Breast epithelium (tissue), 4 donors: ENCODE measurements at places on chromosomes 3 and 15. TPM values are rescaled to one million over a fixed set of nuclear protein-coding genes. Genes with fewer than 3 reads are reported as not detected.

DNA sequence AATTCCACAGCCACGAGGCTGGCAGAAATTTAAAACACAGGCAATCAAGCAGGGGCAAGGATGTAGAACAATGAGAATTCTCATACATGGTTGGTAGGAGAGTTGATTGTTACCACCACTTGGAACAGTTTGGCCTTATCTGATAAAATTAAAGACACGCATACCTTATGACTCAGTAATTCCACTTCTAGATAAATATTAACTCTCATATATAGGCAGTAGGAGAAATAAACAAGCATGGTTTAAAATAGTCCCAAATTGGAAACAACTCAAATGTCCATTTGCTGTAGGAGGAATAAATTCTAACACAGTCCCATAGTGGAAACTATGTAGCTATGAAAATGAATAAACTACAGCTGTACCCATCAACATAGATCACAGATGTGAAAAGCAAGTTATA, 42.3 kb upstream of the USP3 start:
- DNase-seq, result no peak

DNA sequence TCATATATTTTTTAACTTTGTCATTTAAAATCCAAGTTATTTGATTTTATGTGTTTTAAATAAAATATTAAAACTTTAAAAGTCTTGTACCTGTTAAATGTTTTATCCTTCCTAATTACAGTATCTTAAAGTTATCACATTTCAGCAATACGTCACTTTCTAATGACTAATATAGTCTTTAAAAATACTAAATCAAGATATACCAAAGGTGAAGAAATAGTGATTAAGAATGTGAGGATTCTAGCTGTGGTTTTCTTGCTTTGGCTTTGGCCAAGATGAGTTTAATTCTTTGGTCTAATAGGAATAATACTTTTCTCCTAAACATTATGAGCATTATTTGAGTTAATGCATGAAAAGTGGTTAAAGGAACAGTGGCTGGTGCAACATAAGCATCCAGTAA, 13.9 kb downstream of the SETD5 start:
- DNase-seq, result no peak

DNA sequence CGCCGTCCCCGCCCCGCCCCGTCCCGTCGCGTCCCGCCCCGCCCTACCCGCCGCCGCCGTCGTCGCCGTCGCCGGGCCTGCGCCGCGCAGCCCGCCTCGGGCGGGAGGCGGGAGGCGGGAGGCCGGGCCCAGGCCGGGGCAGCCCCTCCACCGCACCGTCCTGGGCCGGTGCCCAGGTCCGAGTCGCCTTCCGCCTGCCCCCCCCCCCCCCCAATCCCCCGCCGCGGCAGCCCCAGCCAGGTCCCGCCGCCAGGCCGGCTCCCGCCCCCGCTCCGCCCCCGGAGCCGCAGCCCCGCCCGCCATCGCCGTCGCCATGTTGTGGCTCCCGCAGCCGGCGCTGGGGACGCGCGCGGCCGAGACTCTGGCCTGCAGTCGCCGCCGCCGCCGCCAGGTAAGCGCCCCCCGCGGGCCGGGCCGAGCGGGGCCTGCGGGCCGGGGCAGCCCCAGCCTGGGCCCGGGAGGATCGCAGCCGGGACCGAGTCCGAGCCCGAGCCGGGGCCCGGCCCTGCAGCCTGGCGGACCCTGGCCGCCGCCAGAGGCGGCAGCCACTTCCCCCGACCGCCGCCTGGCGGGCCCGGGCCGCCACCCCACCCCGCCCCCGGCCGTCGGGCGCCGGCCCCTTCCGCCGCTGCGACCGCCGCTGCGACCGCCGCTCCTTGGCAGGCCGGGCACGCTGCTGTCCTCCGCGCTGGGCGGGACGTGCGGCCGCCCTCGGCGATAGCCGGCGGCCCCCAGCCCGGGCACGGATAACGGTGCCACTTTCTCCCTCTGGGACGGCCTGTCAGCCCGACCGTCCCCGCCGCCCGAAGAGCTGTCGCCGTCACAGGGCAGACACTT, at the start of gene ZNF592:
ZNF592 (plus strand) TSS at position 319 of the 837 bp plus-strand sequence. CDS start 34,084 bp downstream, outside the sequence.
- DNase-seq, result peak; percentile 85

GRCh38 chr3:23567917-23568316, 237.8 kb upstream of the UBE2E1 start:
- no peak for DNase-seq

DNA sequence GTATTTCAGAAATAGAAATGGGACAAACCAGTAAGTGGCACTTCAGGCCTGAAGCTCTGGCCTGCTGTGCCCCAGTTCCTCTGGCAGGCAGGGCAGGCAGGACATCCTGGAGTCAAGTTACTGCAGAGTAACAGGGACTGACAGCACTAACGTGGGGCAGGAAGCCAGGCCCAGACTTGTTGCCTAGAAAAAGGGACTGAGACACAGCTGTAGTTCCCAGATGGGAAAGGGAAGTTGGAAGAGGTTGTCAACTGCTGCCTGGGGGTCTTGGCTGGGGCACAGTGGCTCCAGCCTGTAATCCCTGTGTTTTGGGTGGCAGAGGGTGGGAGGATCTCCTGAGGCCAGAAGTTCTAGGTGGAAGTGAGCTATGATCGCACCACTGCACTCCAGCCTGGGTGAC, 171.9 kb downstream of the FMN1 start:
- peak; percentile 72 for DNase-seq

GRCh38 chr3:77055841-77056341, 16.0 kb downstream of the ROBO2 start:
- no peak for DNase-seq

GRCh38 chr3:43206632-43207031, 79.7 kb upstream of the SNRK start:
- DNase-seq, result no peak

DNA sequence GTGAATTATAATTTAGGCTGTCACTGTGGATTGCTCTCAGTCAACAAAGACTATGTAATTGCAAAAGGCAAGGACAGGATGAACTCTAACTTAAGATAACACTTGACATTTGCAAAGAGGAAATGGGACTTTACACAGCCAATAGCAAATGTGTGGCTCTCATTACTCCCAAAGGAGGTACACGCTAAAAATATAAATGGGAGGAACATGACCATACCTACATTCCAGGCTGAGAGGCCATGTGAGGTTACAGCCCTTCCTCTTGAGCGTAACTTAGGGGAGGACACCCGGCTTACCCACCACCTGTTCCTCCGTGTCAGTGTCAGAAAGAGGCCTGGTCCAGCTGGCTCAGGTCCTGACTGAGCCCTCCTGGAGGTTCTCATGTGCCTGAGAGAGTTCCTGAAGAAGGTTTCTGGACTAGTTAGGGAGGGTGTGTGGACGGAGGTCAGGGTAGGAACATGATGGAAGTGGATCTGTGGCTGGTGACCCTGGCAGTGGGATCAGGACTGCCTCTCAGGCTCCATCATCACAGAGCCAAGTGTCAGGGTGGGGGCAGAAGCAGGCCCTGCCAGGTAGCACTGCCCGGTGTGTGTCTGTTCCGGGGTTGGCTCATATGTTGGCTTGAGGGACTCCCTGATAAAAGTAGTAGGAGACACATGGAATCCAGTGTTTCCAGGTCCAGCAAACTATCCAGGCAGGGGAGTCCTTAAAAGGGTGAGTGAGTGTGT, 7.9 kb downstream of the POPDC2 start:
- no peak for DNase-seq

DNA sequence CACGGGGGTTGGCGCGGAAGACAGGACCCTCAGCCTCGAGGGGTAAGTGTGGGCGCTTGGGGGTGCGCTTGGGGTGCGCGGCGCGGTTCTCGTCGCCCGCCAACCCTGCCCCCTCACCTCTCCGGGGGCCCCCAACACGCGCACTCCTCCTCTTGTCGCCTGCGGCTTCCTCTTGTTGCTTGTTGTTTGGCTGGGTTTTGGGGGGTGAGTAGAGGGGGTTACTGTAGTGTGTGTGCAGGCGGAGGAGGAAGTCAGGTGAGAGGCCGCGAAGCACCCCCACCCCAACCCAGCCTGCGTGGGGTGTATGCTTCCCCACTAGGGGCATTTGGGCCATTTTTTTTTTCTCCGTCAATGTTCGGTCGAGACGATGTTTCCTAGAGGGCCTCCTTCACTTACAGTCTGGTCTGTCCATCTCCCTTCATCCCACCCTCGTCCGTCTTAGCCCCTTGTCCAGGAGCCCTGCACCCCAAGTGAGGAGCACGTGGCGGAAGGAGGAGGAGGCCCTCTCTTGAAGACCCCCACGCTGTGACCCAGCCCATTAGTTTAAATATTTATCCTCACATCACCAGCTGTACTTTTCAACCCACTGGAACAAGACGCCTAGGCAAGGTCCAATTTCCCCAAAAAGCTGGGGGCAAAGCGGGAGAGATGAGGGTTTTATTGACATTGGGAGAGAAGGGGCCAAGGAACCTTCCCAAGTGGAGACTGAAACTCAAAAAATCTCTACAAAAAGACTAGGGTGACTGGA, 20.4 kb upstream of the SATB1 start:
- no peak for DNase-seq

- no peak for DNase-seq
Measured at GRCh38 chr15:31004220-31004733, 12.8 kb upstream of the MTMR10 start.

DNA sequence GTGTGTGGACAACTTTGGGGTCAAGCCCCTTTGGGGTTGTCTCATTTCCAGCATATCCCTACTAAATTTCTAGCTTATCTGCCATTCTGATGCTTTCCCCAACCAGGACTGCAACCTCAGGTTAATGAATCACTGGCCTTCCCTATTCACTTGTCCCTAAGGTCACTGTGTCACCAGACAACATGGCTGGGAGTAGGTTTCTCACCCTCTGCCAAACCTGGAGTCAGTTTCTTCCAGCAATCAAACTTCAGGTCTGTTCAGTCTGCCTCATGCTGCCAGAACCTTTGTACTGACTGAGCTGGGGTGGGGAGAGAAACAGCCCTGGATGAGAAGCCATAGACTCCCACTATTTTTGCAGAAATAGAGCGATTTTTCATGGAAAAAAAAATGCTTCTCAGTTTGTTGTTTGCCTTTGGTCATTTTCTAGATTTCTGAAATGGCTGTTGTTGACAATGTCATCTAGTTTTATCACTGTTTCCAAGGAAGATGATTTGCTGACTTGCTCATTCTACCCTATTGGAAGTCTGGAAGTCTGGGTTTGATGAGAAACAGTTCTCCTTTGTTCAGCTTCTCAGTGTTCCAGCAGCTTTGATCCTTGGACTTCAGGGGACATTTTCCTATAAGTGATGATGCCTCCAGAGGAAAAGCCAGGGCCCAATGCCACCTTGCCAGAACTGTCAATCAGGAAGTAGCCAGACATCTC, 74.8 kb upstream of the IL12A start:
- DNase-seq, result no peak

DNA sequence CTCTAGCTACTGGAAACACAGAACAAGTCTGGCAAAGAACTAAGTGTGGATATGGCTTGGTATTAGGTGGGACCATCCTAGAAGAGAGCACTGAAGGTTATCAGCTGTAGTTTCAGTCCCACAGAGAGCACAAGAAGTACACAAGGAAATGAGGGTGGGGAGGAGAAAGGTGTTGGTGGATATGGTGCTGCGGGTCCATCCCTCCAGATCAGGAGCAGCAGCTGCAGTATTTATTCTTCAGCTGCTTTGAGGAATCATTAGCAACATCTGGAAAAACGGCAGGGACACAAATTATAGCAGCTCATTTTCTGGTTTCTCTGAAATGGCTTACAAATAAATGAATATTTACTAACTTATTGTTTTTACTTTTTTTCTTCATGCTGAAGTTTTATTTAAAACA, 29.0 kb downstream of the CD80 start:
- no peak for DNase-seq

GRCh38 chr3:71047616-71048531, 535.7 kb downstream of the FOXP1 start:
- no peak for DNase-seq

DNA sequence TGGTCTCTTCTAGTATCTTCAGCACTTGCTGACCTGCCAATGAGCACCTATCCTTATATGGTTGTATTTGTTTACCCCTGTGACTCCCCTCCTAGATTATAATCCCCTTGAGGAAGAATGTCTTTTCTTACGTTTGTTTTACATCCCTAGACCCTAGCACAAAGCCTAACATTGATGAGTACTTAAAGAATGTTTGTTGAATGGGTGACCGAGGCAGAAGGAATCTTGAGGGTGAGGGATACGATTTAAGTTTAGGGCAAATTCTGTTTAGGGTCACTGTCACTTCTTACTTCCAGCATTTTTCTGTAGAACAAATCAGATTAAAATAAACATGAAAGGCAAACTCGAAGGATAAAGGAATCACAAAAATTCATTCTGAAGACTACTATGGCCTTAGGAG, 80.9 kb upstream of the FAM98B start:
- no peak for DNase-seq

DNA sequence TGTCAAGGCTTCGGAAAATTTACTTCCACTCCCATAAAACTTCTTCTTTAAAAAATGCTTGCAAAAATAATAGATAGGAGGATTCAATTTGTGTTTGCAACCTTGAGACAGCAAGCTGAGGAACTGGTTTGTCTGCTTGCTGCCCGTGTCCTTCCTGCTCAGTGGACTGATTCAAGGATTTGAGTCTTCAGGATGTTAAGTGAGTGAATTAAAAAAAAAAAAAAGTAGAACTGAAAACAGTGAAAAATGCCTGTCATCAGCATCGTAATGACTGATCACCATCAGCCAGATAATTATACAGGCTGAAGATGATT, 453.7 kb downstream of the FGF12 start:
- no peak for DNase-seq

PLCH1 gene
- 2.0 TPM for total RNA-seq

CCDC39 gene
- total RNA-seq, result 0.32 TPM

SMAD6 gene
- total RNA-seq, result 22.6 TPM

MAP6D1 gene
- total RNA-seq, result 0.33 TPM
